ENCODE measurements at places on chromosomes 11 and 22.

DNA sequence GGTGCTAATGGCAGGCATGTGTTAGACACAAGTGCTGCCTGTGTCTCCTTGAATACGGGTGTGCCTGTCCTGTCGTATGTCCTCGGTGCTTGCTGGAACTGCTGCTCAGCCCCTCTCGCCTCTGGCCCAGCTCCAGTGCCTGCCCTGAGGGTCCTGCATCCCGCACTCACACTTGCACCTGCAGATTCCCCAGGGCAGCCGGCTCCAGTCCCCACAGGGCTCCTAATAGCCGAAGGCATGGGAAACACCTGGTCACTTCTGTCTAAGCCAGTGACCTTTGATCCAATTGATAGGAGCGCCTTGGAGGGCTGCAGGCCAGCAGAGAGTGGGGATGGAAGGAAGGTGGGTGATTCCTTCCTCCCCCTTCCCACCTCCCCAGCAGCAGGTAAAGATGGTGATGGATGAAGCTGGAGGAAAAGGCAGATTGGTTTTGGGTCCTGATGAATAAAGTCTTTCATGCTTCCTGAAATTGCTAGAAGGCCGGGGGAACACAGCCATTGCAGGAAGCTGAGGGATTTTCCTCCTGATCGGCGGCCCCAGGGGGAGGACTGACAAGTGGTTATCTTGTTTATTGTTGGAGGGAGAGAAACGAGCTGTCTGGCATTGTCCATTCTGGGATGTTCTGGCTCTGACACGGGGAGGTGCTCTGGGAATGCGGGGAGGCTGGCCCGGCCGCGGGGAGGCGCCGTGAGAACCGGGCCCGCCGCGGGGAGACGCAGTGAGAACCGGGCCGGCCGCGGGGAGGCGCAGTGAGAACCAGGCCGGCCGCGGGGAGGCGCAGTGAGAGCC, 110.9 kb upstream of the B3GAT1 start:
- no peak for DNase-seq

DNA sequence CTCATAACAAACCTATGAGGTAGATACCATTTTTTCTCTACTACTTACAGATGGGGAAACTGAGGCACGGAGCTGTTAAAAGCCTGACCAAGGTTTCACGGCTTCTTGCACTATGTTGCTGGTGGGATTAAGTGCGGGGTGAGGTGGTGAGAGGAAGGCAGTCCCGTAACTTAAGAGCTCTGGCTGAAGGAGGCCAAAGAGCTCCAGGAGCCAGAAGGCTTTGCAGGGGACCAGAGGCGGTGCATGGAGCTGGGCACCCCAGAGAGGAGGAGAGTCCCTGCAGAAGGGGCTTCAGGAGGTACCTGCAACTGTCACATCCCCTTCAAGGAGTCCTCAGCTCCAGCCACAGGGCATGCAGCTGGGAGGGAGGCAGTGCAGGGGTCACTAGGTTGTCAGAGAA, 4.1 kb downstream of the CHRM4 start:
- DNase-seq = no peak

GRCh38 chr22:39414886-39415285, 15.3 kb downstream of the TAB1 start:
- DNase-seq = no peak

DNA sequence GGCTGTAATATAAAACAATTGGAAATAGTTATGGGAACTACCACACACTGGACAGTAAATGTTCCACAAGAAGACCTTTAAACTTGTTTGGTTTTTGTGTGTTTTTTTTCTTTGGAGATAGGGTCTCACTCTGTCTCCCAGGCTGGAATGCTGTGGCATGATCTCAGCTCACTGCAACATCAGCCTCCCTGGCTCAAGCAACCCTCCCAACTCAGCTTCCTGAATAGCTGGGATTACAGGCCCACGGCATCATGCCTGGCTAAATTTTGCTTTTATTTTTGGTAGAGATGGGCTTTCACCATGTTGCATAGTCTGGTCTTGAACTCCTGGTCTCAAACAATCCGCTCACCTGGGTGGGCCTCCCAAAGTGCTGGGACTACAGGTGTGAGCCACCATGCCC, 121.0 kb downstream of the MPPED2 start:
- DNase-seq = no peak

GRCh38 chr11:67538823-67539505, 15.7 kb upstream of the CABP2 start:
- DNase-seq = no peak

DNA sequence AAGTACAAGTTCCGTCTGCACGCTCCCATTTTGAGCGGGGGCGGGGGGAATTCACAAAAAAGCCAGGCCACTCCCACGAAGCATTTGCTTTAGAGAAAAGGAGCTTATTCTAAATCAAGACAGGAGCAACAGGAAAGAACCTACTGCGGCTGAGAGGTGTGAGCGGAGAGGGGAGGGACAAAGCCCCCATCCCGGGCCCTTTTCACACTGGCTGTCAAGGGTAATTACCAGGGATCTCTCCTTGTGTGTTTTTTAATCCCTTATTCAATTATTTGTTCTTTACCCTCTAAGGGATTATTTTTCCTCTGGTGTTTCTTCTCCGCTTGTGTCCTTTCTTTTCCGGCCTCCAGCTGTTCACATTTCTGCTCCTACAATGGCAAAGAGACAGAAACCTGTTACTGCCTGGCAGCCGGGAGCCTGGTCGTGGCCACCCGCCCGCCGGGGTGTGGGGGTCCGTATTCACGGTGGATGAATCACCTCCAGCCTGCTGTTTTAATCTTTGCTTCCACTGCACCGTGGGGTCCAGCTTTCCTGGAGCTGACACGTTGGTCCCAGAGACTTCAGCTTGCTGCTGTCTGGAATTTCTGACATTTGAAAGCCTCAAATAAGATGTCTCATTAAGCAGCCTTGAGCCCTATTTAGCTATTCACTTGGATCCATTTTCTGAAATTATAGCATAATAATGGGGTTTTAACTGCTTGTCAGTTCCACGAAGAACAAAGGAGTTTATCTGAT, 61.4 kb upstream of the FADD start:
- no peak for DNase-seq

- DNase-seq = no peak
Observed at GRCh38 chr22:23698673-23699235, 7.9 kb downstream of the RGL4 start.

DNA sequence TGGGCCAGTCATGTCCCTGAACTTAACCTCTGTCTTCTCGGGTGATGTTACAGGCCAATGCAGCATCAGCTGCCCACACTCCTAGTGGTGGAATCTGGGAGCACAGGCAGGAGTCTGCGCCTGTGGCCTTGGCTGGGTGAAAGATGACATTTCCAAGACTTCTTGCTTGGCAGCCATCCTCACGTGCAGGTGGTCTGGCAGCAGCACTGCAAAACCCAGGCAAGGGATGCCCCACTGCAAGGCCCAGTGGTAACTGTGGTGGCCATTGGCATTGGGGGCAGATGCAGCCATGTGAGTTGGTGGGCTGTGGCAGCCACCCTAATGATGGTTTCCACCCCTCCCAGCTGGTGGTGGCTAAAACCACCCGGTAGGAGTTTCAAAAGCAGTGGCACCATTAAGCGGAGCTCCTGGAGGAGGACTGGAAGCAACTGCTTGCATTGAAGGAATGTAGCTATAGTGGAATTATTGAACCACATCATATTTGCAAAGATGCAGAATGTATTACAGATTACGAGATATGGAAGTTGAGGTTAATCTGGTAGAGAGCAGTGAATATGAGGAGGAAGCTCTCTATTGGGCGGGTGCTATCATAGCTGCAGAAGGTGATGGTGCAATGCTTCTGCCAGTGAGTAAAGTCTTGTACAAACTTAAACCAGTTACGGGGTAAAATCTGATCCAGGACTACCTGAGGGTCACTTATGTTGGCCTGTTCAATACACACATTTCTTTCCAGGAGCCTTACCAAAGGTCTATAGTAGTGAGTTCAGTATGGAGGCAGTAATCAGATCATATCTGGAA, 120.7 kb upstream of the TOP3B start:
- DNase-seq = peak; percentile 18
